EH (cell line): ENCODE measurements at places on chromosomes 13 and 19.

DNA sequence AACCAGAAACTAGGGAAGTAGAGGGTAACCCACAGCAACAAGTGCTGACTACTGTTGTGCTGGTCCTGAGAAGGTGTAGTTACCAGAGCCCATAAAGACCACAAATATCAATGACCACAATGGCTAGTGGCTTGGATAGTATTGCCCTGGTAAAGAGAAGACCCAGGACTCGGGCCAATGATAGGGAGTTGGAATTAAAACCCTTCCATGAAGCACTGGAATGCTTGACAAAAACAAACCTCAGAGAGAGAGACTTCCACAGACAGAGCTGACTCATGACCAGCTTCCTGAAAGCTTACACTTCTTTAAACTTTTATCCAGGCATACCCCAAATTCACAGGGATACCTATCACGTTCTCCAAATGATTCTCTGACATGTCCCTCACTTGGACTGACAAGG, 60.5 kb downstream of the WDR87 start:
- DNase-seq: peak; percentile 23

- no peak for DNase-seq
Measured at GRCh38 chr13:65532231-65532630, 1697.9 kb downstream of the PCDH9 start.

DNA sequence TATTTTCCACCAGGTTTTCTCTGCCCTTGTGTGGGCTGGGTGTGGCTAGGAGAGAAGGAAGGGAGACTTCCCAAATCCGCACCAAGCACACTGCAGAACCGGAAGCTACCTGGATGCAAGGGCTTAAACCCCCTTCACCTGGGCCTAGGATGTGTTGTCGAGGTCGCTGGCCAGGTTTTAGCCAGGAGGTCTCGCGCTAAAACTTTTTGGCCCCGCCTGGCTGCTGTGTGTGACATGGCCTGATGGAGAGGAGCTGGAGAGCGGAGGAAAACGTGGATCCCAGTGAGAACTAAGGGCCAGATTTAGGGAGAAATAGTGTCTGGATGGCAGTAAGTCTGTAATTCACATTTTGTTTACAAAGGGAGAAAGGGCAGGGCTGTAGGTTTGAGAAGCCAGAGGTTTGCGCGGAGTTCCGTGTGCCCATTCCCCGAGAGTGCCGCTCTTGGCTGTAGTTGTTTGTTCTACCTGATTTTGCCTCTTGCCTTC, 3.1 kb upstream of the TSHZ3 start:
- DNase-seq: no peak

DNA sequence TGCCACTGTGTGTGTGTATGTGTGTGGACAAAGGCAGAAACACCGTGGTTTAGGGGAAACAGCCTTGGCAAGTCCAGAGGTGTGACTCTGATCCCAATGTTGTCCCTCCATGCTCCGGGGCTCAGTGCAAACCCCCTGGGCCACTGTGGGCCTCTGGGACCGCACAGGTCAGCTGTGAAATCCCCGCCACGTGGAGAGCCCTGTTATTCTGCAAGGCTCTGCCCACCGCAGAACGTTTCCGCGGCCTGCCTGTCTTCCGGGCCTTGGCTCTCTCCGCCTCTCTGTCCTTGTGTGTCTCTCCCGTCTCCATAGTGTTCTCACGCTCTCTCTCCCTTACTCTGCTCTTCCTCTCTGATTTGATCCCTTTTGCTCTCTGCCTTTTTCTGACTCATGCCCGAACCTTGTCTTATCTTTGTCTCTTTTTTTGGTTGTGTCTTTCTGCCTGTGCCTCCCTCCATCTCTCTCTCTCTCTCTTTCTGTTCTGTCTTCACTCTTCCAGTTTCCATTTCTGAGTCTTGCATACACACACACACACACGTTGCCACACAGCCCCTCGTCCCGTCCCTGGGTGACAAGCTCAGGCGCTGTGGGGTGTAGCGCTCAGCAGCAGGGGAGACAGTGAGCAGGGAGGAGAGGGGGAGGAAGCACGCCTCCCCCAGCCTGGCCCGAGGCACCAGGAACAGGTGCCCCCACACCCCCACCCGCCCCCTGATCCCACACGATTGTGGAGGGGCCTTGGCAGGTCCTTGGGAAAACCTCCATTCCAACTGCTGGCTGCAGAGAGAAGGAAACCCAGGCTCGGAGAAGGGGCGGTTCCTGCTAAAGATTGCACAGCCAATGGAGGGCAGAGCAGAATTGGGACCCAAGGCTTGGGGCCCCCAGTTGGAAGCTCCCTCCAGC, 3.0 kb downstream of the TTYH1 start:
- peak; percentile 71 for DNase-seq

DNA sequence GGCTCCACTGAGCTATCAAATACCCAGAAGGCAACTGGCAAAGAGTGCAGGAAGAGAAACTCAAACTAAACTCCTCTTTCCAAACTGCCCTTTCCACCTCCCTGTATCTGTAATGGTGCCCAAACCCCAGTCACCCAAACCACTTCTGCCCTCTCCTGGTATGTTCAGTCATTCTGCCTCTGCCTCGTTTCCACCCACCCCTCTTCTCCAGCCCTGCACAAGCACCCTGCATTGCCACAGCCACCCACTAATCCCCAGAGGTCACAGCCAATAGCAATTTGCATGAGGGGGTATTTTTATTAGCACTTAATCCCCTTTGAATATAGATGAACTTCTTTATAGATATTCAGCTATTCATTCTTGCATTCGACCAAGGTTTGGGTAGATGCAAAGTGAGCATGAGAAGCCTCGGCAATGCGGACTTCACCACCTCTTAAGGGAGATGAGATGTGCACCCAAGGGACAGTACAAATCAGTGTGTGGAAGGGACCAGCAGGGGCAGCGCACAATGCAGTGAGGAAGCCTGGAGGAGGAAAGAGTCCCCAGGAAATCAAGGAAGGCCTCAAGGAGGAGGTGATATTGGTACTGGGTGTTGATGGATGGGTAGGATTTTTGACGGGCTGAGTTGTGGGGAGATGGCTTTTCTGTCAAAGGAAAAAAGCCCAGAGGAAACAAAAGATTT, 12.4 kb downstream of the TMEM272 start:
- DNase-seq: peak; percentile 49

DNA sequence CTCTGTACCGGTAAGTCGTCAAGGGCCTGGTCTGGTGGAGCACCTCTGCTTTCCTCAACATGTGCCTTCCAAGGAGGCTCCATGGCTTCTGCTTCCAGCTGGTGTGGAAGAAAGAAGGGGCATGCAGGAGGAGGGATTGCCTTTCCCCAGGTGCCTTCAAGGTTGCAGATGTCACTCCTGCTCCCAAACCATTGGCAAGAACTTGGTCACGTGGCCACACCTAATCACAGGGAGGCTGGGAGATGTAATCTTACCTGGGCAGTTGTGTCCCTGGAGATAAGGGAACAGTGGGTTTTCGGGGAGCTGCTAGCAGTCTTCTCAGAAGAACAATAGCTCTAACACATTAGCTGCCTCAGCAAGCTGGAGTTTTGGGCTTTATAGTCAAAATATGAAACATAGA, 9.7 kb upstream of the GPR18 start:
- DNase-seq: no peak

DNA sequence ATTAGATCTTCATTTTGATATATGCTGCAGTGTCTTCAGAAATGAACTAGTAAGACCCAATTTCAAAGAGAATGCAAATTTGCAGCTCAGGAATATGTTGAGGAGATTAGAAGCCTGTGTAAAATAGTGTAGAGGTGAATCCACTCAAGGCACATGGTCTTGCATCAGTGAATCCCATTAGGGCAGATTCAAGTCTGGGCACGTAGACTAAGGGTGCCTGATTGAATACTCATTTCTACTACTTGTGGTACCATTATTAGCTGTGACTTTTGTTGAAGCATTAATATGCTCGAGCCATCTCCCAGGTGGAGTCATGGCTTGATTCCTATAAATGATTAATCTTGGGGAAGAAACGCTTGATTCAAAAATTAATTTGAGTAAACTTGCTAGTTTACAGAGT, 129.4 kb downstream of the AKAP11 start:
- no peak for DNase-seq

DNA sequence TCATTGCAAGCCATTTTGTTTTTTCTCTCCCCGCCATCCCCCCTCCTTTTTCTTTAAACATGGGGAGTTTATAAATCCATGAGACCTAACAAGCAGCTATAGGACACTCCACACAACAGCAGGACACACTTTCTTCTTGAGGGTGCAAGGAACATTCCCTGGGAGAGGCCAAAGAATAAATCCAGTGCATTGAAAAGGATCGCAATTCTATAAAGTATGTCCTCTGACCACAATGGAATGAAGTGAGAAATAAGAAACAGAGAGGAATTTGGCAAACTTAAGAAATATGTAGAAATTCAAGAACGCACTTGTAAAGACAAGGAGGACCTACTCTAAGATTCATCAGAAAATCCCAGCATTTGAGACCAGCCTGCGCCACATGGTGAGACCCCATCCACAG, 11.9 kb downstream of the KLF2 start:
- peak; percentile 81 for DNase-seq

- peak; percentile 76 for DNase-seq
Measured at GRCh38 chr19:50728084-50728737, 5.0 kb downstream of the CLEC11A start.

DNA sequence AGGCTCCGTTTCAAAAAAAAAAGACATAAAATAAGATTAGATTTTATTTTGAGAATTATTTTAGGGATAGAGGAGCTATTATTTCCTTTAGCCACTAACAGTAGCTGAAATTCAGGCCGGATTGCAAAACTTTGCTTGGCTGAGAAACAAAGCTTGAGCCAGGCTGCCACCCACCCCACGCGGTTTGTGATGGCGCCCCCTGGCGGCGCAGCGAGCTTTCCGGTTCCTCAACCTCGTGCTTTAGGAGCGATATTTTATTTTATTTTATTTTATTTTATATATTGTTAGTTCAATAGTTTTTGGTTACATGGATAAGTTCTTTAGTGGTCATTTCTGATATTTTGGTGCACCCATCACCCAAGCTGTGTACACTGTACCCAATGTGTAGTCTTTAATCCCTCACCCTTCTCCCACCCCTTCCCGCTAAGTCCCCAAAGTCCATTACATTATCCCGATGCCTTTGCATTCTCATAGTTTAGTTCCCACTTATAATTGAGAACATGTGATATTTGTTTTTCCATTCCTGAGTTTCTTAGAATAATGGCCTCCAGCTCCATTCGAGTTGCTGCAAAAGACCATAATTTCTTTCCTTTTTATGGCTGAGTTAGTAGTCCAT, 19.8 kb upstream of the CEACAM4 start:
- DNase-seq: no peak

GRCh38 chr19:10252707-10253106, 693 bp downstream of the MRPL4 start:
- no peak for DNase-seq

- peak; percentile 39 for DNase-seq
Measured at GRCh38 chr19:480016-480855, 16.1 kb upstream of the MADCAM1 start.

- peak; percentile 71 for DNase-seq
Measured at GRCh38 chr13:30364876-30365275, 57.4 kb upstream of the UBE2L5 start.

DNA sequence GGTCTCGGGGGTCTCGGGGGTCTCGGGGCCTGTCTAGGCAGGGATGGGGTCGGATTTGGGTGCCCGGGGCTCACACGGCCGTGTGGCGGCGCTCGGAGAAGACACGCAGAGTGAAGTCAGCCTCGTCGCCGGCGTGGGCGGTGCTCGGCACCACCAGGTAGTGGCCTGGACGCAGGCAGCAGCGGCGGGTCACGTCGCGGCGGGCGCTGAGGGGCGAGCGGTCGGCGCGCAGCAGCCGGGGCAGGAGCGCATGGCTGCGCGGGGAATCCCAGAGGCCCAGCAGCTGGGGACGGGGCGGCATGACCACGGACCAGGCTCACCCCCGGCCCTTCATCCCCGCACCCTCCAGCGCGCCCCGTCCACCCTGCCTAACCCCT, 8.2 kb downstream of the CAPN12 start:
- peak; percentile 44 for DNase-seq

DNA sequence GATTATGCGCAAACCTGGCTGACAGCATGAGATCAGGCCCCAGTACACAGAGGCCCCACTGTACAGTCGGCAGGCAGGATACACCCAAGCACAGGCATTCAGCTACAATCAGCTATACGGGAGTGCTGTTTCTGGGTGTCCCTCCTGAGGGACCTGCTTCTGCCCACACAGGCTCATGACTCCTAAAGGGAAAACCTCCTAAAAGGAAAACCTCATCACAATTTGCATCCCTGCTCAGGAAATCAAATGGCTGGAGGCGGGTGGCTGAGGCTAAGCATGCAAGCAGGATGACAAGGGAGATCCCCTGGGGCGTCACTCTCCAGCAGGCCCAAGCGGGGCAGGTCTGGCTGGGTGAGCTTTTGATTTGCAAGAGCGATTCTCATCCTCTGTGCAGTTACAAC, 99.8 kb downstream of the CRYL1 start:
- DNase-seq: no peak

- peak; percentile 45 for DNase-seq
Measured at GRCh38 chr19:35514282-35514809, 897 bp upstream of the DMKN start.

- no peak for DNase-seq
Measured at GRCh38 chr13:57552437-57552836, 79.1 kb upstream of the PCDH17 start.

DNA sequence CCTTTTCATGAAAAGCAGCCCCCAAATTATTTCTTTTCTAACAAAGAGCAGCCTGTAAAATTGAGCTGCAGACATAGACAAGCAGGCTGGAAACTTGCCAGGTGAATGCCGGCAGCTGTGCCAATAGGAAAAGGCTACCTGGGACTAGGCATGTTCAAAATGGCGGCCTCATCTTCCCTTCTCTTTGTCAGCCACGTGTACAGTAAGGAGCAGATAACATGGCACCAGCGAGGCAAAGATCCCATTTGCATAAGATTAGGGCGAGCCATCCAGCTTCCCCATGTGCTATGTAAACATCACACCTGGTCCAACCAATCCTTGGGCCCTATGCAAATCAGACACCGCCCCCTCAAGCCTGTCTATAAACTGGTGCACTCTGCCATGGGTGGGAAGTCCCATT, 31.2 kb upstream of the CACNA1A start:
- no peak for DNase-seq

- no peak for DNase-seq
Measured at GRCh38 chr13:76719955-76720354, 166.2 kb downstream of the KCTD12 start.

DNA sequence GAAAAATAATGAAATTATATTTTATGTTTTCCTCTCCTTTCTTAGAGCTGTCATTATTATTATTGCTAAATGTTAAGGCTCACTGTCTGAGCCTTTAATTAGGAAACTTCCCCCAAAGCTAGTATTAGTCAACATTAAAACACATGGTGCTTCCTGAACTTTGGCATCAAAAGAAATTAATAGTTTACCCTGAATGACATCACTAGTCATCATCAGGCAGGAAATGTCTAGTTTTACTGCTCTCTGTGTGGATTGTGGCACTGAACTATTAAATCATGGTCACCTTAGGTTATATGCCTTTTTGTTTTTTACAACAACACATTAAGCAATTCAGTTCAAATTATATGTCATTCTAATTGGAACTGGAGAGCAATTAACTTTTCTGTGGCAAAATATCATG, 595.5 kb downstream of the SLITRK1 start:
- peak; percentile 63 for DNase-seq

GRCh38 chr19:6685962-6686627, 16.1 kb upstream of the TNFSF14 start:
- DNase-seq: no peak
